Stimulated activated CD4-positive, alpha-beta T cell treated with anti-CD3 and anti-CD28 coated beads, Interleukin-1b, Interleukin-23, amount 100 ng/mL, for 1 hour (primary cell): ENCODE measurements at places on chromosomes 4 and X.

- no peak for DNase-seq
Observed at GRCh38 chr4:38406243-38406642, 257.8 kb upstream of the KLF3 start.

DNA sequence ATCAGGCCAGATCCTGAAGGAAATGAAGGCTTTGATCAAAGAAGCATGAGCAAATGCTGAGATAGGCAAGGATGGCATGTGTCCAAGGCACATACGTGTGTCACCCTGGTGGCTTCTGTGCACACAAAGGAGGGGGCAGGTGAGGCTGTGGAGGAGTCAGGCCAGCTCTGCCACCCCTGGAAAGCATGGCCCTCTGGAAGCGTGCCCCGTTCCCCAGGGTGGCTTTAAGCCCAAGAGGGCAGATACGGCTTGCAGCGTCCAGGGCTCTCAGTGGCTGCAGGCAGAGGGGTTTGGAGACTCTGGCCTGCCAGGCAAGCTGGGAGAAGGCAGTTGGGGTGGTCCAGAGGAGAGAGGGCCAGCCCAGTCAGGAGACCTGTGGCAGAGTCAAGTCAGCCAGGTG lies 25.6 kb downstream of the PNMA6E start:
- DNase-seq: no peak

DNA sequence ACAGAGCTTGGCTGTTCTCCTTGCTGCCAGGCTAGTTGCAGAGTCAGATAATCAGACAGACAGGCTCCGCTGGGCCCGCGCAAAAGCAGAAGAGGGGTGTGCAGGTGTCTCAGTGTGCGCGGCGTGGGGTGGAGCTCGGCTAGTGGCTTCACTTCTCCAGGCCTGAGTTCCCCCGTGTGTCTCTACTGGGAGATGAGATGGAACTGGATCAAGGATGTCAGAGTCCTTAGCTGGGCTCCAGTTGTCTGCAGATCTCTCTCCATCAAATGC lies 21.1 kb downstream of the HTRA3 start:
- DNase-seq: no peak

DNA sequence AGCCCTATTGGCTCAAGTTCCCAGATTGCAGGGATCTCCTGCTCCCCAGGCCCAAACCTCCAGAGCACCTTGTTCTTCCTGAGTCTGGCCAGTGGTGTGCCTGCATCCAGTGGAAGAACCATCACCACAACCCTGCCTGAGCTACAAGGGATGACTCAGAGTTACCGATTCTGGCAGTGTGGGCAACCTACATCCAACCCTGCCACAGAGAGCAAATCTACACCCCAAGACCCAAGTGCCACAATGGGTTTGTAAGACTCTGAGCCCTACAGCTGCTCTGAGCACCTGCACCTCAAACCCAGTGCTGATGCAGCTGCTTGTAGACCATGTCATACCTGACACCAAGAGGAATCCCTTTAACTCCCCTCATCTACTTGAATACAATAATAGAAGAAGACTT lies 110.0 kb downstream of the SOWAHB start:
- DNase-seq: no peak

GRCh38 chr4:105837037-105837436 lies 58.2 kb upstream of the NPNT start:
- no peak for DNase-seq

DNA sequence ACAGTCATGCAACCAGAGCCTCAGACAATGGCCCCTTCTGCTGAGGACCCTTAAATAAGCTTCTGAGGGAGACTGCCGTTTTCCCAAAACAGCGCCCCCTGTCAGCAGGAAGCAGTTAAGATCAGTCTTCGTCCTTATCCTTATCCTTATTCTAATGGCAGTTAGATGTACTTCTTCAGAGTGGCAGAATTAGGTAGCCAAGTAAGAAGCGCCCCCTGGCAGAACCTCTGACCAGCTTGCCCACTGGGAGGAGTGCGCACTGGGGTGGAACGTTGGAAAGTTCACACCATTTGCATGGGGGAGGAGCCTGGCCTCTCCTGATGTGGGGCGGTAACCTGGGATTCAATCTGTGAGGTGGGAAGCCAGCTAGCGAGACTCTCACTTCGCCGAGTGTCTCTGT lies 133.6 kb upstream of the QRFPR start:
- no peak for DNase-seq

- DNase-seq: no peak
Observed at GRCh38 chr4:17258106-17258505, 253.8 kb downstream of the QDPR start.

DNA sequence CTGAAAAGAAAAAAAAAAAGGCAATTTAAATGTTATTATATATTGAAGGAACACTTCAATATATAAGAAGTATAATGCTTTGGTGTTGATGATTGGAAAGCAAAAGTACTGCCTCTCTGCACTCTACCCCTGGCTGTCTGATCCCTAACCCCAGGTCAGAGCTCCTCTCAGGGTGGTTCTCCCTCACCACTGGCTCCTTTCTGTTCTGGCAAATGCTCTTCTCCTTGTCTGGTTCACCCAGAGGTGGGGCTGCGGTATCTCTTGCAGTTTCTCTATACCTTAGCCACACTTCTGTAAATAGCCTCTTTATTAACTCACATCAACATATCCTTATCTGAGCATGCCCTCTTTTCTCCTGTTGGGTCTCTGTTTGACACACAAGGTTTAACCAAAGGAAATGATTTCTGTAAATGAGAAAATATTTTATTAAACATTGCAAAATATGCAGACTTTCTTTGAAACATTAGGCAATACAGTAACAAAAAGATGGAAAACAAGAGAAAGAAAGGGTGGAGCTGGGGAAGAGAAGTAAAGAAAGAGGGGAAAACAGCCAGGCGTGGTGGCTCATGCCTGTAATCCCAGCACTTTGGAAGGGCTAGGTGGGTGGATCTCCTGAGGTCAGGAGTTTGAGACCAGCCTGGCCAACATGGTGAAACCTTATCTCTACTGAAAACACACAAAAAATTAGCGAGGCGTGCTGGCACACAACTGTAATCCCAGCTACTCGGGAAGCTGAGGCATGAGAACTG lies 45.7 kb downstream of the ING2 start:
- no peak for DNase-seq
